ENCODE measurements at places on chromosomes 13 and 19.

- no peak for DNase-seq
Measured at GRCh38 chr13:42551611-42552010, 22.3 kb upstream of the TNFSF11 start.

GRCh38 chr13:67943116-67943515 lies 713.0 kb upstream of the PCDH9 start:
- no peak for DNase-seq

GRCh38 chr19:8530061-8530679 lies 16.2 kb upstream of the ZNF414 start:
- no peak for DNase-seq

DNA sequence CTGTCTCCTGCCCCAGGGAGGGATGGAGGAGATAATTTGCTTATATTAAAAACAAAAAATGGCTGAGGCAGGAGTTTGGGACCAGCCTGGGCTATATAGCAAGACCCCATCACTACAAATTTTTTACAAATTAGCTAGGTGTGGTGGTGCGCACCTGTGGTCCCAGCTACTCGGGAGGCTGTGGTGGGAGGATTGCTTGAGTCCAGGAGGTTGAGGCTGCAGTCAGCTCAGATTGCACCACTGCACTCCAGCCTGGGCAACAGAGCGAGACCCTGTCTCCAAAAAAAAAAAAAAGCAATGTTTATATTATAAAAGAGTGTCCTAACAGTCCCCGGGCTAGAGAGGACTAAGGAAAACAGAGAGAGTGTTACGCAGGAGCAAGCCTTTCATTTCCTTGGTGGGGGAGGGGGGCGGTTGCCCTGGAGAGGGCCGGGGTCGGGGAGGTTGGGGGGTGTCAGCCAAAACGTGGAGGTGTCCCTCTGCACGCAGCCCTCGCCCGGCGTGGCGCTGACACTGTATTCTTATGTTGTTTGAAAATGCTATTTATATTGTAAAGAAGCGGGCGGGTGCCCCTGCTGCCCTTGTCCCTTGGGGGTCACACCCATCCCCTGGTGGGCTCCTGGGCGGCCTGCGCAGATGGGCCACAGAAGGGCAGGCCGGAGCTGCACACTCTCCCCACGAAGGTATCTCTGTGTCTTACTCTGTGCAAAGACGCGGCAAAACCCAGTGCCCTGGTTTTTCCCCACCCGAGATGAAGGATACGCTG lies 184.0 kb downstream of the KDM4B start:
- no peak for DNase-seq

GRCh38 chr13:40158218-40158617 lies 502.8 kb downstream of the COG6 start:
- DNase-seq, result no peak

DNA sequence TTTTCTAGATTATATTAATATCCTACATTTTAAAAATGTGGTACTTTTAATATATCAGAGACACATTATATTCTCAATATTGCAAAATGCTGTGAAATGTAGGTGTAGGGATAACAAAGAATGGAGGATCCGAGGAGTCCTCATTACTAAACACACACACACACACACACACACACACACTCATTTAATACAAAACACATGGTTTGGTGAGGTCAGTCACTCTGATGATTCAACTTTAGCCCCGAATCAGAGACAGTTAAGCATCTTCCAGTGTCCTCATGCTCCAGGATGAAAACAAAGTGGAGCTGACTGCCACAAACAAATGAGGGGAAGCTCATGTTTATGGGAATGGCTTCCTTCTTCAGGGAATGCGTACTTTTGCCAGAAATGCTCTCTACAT lies 147.5 kb downstream of the CYSLTR2 start:
- DNase-seq, result no peak

DNA sequence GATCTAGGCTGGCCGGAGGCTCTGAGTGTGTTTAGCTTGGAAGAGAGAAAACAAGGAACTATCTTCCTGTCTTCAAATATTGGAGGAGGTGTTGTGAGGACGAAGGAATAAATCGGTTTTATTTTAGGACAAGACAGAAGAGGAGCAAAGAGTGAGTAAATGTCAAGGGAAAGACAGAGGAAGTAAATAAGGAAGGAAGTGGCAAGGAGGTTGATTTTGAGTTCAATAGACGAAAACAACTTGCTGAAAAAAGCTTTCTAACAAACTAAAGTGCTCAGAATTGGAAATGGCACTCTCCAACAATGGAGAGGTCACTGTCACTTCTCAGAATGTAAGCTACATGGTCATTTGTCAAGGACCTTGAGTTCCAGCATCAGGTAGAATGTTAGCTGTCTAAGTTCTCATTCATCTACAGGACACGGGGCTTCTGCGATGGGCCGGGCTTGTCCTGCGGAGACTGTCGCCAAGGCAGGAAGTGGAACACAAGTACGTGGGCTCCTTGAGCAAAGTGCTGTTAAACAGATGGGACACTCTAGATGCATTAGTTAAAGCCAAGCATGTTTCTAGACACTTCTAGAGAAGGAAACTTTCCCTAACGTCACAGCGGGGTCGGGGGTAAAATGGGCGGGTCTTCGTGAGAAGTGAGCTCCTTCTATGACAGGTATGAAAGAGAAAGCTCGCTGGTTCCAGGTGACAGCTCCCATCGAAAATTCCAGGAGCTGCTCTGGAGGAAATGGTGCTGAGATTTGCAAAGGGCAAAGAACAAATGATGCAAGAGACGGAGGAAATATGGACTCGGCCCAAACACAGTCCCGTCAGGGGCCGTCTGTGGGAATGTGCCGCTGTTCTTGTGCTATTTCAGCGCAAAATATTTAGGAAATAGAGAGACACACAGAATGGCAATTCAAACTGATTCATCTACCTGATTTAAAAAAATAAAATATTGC lies 103.9 kb upstream of the UBL3 start:
- DNase-seq, result no peak

GRCh38 chr13:98014766-98015165 lies 61.3 kb downstream of the IPO5 start:
- no peak for DNase-seq

DNA sequence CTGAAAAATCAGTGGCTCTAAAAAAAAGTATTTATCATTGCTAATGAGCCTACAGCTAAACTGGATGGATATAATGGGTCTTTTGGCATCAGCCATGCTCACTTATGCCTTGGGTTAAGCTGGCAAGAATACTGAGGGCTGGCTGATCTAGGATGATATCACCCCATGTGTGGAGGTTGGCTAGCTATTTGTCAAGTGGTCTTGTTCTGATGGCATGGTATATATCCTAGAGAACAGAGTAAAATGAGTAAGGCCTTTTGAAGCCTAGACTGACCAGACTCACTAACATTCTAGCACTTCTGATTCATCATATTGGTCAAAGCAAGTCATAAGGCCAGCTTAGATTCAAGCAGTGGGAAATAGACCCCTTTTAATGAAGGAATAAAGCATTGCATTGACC lies 383.0 kb downstream of the SLITRK1 start:
- DNase-seq, result no peak

- DNase-seq, result no peak
Measured at GRCh38 chr13:114145722-114146121, 13.3 kb upstream of the RASA3 start.

DNA sequence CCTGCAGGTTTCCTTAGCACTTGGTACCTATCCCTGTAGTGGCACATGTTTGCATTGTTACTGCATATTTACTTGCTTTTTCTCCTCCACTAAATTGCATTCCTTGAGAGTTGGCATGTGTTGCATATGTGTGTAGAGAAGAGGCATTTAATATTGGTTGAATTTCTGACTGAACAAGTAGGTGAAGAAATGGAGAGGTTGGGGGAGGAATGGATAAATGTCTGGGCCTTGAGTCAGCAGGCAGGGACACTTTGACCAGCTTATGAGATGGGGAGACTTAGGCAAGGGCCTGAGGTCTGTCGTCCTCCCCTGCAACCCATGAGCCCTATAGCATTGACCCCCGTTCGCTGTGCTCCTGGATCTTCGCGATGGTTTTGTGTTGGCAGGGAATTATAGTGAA lies 2.0 kb upstream of the GPR18 start:
- DNase-seq, result no peak

DNA sequence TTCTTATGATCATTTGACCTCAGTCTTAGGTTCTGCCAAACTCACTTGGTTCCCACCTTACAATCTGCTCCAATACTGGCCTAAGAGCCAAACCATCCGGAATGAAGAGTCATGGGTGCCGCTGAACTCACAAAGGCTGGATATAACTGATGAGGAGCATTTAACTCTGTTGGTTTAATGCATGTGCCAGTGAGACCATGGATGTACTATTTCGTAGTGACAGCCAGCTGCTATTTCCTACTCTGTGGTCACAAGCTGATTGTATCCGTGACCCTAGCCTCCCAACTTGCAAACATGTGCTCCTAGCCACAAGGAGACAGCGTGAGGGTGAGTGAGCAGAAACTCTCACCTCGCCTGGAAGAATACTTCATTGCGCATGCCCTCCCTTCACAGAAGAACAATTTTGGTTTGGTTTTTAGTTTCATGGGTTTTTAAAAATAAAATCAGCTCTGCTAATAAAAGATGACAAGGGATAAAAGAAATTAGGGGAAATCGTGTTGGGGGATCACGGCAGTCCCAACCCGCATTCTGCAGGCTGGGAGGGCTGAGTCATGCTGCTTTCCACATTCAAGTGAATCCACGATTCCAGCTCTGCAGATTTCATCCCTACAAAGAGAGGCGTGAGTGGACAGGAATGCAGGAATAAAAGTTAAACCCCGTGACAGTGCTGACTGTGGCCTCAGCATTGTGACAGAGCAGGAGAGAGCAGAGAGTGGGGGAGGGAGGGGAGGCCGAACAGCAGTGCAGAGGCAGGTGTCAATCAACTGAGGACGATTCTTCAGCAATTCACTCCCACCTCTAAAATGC lies 66.8 kb upstream of the RAP2A start:
- DNase-seq, result peak; percentile 81

GRCh38 chr13:92954746-92955145 lies 271.9 kb upstream of the GPC6 start:
- DNase-seq, result no peak

- DNase-seq, result no peak
Measured at GRCh38 chr13:110628477-110628793, 13.1 kb downstream of the NAXD start.

DNA sequence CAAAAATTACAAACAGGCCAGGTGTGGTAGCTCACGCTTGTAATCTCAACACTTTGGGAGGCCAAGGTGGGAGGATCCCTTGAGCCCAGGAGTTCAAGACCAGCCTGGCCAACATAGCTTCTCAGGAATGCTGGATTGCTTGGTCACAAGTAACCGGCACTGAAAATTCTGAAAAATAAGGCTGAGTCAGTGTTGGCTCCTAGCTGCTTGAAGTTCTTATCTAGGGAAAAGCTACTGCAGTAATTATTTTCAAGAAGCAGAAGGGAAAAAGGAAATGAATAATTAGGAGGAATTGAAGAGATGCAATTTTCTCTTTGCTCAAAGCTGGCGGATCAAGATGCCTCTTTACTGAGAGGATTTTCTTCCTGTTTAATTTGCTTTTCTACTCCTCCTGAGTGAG lies 75.0 kb upstream of the GTF3A start:
- DNase-seq, result no peak

DNA sequence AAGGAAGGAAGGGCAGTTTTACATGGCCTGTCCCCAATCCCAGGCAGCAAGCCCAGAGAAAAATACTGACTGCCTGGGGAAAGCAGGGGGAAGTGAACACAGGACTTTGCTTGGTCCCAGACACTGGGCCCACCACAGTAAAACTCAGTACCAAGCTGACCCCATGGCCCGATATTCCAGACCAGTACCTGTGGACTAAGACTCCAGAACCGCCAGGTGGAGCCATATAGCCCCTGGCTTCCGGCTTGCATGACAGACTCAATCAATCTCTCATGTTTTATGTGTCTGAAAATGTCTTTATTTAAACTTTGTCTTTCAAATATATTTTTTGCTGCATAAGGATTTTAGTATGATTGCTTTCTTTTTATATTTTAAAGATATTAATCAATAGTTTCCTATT lies 767.9 kb upstream of the SLITRK6 start:
- no peak for DNase-seq

- DNase-seq, result no peak
Measured at GRCh38 chr19:20478936-20479335, 86.6 kb downstream of the ZNF737 start.

DNA sequence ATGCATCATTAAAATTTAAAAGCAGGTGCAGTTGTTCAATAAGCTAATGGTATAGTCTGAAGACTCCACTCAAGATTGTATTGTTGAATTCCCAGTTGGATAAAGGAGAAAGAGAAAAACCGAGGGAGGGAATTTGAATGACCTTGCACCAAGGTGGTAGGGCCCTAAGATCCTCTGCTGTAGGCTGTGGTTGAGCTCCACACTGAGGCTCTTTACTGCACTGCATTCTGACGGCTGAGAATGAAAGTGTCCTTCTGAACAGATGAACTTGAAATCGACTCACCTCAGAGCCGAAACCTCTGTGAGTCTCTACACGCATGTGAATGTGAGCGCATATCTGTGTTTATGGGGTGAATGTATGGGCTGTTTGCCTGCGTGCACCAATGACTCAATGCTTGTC lies 388.9 kb upstream of the DACH1 start:
- no peak for DNase-seq

DNA sequence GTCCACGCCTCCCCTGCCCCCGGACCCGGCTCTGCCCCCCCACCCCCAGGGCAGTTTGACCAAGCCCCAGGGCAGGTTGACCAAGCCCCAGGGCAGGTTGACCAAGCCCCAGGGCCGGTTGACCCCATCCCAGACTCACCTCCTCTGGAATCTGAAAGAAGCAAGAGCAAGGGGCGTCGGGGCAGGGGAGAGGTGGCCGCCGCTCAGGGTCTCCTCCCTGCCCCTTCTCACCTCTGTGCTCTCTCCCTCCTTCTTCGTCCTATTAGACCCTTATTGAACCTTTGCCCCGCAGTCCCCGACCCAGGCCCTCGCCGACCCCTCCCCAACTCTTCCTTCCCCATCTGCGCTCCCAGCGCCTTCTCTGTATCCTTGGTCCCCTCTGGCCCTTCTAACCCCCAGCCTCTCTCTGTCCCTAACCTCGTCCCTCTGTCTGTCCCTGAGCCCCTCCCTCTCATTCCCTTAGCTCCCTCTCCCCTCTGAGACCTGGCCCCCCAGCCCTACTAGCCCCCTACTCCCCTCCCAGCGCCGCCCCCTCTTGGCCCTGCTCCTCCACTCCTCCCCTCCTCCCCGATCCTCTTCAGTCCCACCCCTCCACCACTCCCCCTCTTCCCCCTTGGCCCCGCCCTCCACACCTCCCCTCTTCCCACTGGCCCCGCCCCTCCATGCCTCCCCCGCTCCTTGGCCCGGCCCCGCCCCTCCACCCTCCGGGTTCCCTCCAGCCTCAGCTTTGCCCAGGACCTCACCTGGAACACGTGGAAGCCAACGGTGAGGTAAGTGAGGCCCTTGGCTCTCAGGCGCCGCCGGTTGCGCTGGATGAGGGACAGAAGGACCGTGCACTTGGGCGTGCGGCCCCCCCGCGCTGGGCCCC lies 7.6 kb downstream of the CAPN12 start:
- no peak for DNase-seq

DNA sequence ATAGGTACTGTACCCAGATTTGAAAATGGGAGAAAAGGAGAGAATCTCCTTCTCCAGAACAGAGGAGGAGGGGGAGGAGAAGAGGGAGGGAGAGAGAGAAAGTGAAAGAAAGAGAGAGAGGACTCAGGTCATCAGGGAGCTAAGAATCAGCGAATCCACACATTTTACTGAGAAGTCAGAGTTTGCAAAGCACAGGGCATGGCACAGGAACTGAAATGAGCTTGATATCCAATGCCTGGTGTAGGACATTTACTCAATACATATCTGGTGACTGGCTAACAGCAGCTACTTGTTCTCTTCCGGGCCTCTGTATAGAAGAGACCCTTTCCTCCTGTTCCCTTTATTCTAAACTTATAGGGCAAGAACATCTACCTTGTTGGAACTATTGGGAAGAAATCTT lies 375.1 kb downstream of the KLF5 start:
- DNase-seq, result no peak

- DNase-seq, result peak; percentile 93
Measured at GRCh38 chr19:48872884-48873475, 759 bp downstream of the PPP1R15A start.

GRCh38 chr19:14559916-14560775 lies 11.7 kb downstream of the NDUFB7 start:
- no peak for DNase-seq

All from Caki2 (cell line).